ENCODE measurements at places on chromosomes 3 and 15. TPM values are rescaled to one million over a fixed set of nuclear protein-coding genes. Genes with fewer than 3 reads are reported as not detected.

Gene MOBP
- total RNA-seq: under 0.01 TPM

Gene PLOD2
- total RNA-seq: 78.6 TPM

Gene TTC21A
- total RNA-seq: 2.2 TPM

Gene GOLGA6D
- total RNA-seq: not detected

Gene LRRC3B
- not detected for total RNA-seq

Gene GP9
- 0.53 TPM for total RNA-seq

Gene ZBTB20
- 22.1 TPM for total RNA-seq

Gene TM4SF4
- not detected for total RNA-seq

Gene DAZL
- total RNA-seq: not detected

All from mammary microvascular endothelial cell (primary cell).